ENCODE measurements at places on chromosomes 2 and 18.

DNA sequence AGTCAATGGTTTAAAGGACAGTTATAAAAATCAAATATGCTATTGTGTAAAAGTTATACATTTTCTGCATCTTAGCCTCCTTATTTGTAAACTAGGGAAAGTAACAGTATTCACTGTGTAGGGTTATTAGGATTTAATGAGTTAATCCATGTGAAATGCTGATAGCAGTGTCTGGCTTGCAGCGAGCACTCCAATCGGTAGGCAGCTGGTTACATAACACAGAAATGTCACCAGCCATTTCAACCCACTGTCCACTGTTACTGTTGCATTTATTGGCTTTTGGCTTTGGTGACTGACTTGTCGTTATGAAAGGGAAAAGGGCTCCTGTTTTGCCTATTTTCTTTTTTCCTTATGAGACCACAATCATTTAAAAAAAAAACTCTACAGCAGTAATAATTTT lies 38.9 kb downstream of the ID2 start:
- no peak for DNase-seq

- DNase-seq: no peak
Measured at GRCh38 chr2:68291314-68291713, 28.4 kb downstream of the CNRIP1 start.

GRCh38 chr2:26457251-26457666 lies 20.7 kb downstream of the OTOF start:
- no peak for DNase-seq

DNA sequence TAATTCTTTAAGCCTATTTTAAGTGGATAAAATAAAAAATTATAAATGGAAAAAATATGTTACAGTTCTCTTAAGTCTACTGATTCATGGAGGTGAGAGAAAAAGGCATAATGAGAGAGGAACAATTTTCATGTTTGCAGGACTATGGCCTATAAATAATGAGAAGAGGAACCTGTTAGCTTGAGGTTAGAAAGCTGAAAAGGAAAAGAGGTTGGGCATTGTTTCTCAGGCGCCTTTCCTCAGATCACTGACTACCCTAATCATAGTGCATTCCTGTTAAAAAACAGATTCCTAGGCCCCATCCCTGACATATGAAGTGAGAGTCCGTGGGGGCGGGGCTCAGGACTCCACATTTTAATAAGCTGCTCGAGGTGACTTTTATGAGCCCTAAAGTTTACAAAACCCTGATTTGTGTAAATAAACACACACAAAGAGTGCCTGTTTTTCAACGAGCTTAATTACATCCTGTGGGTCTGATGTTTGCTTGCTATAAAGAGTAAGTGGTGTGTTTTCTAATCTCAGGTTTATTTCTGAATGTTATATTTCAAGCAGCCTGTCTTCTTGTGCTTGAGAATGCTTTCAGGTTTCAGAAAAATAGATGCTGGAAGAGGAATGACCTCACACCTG lies 335.5 kb downstream of the CLIP4 start:
- no peak for DNase-seq

- DNase-seq: no peak
Measured at GRCh38 chr2:128348701-128349100, 30.0 kb upstream of the HS6ST1 start.

DNA sequence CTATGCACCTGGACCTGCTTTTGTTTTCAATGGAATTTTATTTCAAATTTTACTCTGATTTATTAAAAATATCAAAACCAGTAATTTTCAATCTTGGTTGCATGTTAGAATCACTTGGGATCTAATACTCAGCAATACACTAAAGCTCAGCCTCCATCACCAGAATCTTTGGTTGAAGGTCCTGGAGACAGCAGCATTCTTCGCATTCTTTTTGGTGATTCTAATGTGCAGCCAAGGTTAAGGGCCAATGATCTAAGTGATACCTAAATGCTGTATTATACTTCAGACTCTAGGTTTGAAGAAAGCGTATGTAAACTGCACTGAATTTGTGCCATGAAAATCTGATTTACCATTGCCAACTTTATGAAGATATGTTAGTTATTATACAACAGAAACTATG lies 493.1 kb downstream of the XIRP2 start:
- no peak for DNase-seq

GRCh38 chr2:141582213-141582612 lies 548.6 kb downstream of the LRP1B start:
- DNase-seq: no peak

GRCh38 chr2:101002562-101003277 lies 631 bp downstream of the RPL31 start:
- DNase-seq: no peak

DNA sequence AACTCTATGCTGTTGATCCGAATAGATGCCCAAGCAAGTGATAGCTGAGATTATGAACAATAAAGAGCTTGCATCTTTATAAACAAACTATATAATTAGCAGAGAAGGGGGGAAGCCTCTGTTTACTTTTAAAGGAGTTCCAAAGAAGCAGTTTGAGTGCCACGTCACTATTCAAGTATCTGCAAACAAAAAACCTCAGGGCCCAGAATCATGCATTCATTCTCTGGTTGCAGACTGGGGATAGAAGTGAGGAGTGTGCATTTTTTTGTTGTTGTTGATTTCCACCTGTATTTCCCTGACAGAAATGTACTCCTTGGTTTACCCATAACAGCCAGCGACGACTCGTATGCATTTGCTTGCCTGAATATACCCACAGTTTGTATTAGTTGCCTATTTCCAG lies 264.3 kb downstream of the PTGR3 start:
- DNase-seq: no peak

DNA sequence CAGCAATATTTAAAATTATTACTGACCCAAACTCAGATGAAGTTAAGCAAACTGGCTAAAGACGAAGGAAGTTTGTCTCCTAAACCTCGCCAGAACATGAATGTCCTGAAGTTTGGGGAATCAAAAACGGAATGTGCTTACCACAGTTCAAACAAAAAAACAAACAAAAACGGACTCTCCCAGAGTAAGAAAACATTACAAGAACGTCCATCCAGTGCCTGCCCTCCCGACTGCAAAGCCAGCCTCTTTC lies 1.1 kb downstream of the KANSL1L start:
- no peak for DNase-seq

DNA sequence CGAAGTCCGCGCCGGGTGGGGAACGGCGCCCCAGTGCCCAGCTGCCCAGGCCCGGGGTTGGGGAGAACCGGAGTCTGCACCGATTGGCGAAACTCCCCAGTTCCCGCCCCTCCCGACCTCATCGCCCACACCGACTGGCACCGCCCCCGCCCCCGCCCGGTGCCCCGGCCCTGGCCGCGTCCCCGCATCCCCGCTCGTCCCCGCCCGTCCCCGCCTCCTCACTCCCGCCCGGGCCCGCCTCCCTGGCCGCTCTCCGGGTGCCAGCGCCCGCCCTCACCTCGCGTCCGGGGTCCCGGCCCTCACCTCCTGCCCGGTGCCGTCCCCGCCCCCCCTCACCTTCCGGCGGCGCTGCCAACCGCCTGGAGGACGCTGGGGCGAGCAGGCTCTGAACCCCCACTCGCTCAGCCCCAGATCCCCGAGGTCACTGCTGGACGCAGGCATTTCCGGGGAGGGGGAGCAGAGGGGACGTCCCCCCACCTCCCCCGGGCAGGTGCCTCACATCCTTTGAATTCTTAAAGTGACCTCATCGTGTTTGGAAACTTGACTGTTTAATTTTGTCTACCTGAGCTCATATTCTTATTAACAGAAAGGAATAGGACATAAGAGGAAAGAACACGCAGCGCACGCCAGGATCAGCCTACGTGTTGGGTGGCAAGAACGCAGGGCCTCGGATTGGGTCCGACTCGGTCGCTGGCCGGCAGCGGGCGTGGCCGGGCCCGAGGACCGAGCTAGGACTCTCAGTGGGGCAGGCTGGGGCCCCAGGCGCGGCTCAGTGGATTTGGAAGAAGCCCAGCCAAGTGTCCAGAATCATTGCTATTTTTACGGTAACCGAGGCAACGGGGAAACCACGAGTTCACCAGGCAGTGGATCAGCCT lies at the start of gene FAM110C:
Gene FAM110C (minus strand): TSS at position 35 of the 875 bp plus-strand sequence. CDS start 120 bp downstream, outside the sequence.
- peak; percentile 34 for DNase-seq

- DNase-seq: no peak
Measured at GRCh38 chr2:133753665-133754064, 185.4 kb upstream of the NCKAP5 start.

DNA sequence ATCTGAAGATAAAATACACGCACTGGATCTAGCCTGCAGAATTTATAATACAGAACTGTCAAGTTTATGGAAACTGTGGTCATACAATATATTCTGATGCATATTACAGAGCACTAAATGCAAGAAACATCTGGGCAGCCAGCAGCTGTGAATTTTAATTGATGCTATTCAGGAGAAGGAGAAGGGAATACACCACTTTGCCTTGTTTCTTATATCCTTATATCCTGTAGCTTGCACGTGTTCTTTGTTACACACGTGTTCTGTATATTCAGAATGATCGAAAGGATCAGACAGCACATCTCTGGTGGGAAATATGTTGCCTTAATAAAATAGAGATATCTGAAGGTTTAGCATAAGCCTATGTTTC lies 335.8 kb downstream of the AGPS start:
- DNase-seq: no peak

- no peak for DNase-seq
Measured at GRCh38 chr2:161373942-161374341, 42.2 kb upstream of the TBR1 start.

- no peak for DNase-seq
Measured at GRCh38 chr2:27796791-27797765, 25.6 kb downstream of the MRPL33 start.

DNA sequence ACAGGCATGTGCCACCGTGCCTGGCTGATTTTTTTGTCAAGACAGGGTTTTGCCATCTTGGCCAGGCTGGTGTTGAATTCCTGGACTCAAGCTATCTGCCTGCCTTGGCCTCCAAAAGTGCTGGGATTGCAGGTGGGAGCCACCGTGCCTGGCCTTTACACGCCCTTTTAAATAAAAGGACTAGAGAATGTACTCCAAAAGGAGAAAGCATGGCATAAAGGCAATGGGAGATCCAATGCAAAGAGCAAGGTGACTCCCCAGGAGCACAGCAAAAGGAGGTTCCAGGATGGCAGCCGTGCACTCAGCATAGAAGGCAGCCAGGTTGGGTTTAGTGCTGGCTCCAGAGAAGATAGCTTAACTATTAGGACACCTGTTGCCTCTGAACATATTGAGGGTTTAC lies 27.1 kb downstream of the ASB1 start:
- no peak for DNase-seq

- no peak for DNase-seq
Measured at GRCh38 chr2:219297766-219298456, 11.3 kb downstream of the PTPRN start.

GRCh38 chr2:201785135-201785534 lies 4.4 kb upstream of the ALS2 start:
- no peak for DNase-seq

DNA sequence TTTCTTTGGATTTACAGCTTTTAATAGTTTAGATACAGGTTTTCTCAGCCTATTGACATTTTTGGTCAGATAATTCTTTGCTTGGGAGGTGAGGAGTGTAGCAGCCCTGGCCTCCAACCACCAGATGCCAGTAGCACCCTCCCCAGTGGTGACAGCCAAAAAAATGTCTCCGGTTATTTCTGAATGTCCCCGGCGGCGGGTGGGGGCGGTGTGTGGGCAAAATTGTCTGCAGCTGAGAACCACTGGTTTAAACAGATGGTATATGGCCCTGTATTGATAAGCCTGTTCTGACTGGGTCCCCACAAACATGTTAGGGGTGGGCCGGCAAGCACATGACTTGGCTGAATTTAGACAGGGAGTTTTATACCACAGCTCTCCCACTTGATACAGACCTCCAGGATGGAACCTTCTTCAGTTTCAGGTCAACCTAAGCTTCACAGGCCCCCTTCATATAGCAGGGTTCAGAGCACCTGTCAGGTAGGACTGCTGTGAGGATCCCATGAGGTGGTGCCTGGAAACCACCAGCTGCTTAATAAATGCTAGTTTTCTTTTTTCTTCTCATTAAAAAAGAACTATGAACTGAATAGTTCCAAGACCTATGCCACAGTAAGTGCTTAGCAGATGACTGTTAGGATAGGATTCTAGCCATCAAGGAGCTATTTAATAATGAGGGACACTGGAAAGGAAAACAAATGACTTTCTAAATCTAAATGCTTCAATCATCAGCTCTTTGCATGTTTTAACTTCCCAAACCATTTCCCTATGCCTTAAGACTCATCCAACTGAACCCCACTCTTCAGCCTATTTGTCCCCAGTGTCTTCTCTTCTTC lies 18.1 kb downstream of the LPIN2 start:
- peak; percentile 68 for DNase-seq

GRCh38 chr2:10123281-10123680 lies 742 bp downstream of the RRM2 start:
- peak; percentile 12 for DNase-seq

GRCh38 chr2:200385063-200385635 lies 78.7 kb downstream of the SPATS2L start:
- DNase-seq: no peak

DNA sequence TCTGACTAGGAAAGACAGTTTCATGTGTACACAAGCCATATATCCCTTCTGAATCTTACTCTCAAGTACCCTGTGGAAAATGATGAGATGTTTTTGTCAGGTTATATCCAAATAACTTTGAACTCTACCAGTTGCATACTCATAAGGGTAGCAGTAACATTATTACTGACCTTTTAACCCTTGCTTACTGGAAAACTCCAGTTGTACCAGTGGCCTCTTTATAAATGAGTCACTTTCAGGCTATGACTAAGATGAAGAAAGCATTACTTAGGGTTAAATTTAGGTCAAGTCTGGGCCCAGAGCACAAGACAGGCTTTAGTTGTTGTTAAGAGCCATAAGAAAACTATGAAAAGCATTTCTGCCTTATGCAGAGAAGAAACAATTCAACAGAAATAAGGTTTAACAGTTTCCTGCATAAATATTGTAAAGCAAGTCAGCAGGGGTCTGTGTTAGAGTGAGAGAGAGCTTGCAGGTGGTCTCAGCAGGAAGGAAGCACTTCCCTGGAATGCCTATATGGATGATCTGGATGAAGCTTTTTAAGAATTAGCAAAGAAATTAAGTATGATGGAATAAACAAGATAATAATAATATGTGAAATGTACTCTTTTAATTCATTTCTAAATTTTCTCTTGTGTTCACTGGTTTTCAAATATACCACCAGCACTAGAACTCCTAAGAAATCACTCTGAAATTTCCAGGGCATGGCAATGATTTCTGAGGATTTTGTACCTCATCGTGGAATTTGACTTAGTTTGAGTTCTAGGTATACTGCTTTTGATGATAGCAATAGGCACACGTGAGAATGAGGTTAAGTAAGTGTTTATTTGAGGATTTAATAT lies 126.6 kb downstream of the UBE2E3 start:
- DNase-seq: no peak

DNA sequence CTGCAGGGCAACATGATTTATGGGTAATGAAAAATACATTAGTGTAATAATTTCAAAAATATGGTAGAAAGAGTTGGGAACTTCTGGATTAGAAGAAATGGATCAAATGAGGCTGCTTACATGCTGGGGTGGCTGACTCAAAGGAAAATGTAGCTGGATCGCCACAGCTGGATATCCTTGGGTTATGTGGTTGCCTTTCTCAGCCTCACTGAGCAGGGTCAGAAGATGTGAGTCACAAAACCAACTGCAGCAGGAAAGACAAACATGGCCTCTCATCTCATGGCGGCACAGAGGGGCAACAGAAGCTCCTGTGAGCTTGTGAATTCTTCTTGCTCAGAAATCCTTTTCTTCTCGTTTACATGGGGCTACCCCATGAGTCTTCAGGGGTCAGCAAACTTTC lies 317.1 kb upstream of the SPRED2 start:
- no peak for DNase-seq

GRCh38 chr2:133418671-133419070 lies 149.6 kb downstream of the NCKAP5 start:
- DNase-seq: no peak

Measured in activated CD4-positive, alpha-beta T cell treated with anti-CD3 and anti-CD28 coated beads, Interleukin-2, amount 50 U/mL, for 4 hours (primary cell).